Astrocyte of the spinal cord (primary cell): ENCODE measurements at places on chromosomes 7 and 10.
A peak's percentile ranks its signal among the peaks of the same experiment; 100 is the strongest.

- DNase-seq: no peak
Measured at GRCh38 chr10:110220398-110220797, 13.0 kb downstream of the MXI1 start.

DNA sequence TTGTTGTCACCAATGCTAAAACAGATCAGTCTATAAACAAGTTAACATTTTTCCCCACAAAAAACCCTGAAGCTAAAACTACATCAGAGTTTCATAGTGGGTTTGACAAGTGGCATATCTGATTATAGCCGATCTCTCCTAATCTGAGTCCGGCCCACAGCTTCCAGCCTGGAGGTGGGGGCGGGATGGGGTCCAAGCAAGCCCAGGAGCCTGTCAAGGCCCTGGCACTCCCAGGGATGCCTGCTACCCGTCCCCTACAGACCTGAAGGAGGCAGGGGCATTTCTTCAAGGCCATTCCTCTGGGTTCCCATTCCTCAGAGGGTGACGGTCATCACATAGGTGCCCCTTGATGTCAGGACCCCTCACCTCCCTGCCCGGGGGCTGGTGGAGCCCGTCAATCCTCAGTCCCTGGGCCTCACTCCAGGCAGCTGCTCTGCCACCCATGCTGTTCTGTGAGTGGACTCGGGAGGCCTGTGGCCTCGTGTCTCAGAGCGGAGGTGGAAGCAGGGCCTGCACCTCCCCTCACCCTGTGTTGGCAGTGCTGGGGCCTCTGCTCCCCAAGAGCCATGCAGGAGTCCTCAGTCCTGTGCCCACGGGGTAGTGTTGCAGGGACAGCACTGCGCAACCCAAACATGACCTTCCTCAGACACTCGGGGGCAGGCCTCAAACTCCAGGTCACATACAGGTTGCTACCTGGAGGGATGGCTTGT lies 8.8 kb downstream of the DPYSL4 start:
- DNase-seq: no peak

DNA sequence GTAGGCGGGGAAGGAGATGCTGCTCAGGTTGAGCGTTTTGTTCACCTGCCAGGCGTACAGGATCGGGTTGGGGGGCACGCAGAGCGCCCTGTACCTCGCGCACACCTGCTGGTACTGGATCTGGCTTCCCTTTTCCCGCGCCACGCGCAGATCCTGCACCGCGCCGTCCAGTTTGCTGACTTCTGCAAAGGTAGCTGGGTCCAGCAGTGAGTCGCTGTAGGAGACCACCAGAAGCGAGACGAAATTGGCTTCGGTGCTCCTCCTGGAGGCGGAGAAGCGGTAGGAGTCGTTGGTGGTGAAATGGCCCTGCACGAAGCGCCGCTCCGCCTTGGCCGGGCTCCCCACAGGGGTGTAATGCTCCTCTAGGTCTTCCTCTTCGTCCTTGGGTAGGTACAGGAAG lies 90.7 kb upstream of the RAB18 start:
- no peak for DNase-seq

DNA sequence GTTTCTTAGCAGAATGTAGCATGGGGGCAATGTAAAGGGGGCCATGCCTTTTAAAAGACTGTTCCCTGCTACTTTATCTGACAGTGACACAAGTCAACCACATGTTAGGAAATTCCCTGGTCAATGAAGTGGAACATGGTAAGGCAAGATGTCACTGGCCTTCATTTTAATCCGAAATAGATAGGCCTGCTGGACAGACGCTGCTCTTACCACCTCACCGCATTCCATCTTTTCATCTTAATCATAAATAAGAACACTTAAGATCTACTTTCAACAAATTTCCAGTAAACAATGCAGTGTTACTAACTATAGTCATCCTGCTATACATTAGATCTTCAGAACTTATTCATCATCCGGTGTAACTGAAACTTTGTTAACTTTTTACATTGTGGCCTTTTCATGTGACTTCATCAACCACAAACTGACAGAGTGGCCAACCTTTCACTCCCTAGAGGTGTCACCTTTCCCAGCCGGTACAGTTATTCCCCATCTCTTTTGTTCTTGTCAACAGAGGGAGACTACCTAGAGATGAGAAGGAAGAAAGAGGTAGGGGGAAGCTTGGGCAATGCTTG lies 15.6 kb downstream of the ASB4 start:
- peak; percentile 26 for DNase-seq

DNA sequence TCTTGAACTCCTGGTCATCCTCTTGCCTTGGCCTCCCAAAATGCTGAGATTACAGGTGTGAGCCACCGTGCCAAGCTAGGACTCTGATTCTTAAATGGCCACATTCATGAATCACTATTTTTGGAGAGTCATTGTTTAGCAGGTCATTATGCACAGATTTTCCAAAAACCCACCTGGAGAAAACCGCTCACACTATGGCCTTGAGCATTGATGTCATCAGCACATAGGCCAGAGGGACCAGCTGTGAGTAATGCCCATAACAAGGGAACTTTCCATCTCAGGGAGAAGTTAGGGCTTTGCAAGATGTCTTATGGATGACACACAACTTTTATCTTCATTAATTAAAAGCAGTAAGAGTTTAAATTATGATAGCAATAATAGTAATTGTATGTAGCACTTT lies 86.4 kb upstream of the KIF5B start:
- DNase-seq: peak; percentile 22

GRCh38 chr7:28266402-28266801 lies 85.8 kb upstream of the JAZF1 start:
- peak; percentile 3 for DNase-seq

DNA sequence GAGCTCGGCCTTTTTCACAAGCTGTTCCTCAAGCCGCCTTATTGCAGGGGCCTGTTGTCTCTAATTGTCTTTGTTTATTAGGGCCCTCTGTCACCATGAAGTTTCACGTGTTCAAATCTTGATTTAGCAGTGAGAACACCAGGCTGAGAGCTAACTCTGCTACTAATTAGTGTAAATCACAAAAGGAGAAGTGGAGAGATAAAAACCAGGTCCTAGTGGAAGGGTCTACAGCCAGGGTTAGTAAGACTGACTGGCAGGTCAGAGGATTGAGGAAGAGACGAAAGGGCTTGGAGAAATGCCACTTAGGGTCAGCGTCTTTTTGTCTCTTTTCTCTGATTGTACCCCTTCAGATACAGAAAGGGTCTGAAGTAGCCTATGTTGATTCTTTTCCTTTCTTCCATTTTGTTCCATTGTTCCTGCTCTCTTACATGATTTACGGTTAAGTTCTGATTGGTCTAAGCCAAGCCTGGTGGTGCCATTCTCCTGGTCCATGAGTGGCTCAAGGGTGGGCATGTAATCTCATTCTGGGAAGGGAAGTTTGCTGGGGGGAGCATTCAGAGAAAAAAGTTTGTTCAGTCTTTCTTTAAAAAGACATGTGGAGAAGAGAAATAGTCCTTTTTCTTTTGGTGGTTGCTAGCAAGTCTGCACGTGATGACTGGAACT lies 21.3 kb downstream of the SSMEM1 start:
- no peak for DNase-seq

- peak; percentile 47 for DNase-seq
Measured at GRCh38 chr10:88901206-88901983, 21.4 kb downstream of the STAMBPL1 start.

DNA sequence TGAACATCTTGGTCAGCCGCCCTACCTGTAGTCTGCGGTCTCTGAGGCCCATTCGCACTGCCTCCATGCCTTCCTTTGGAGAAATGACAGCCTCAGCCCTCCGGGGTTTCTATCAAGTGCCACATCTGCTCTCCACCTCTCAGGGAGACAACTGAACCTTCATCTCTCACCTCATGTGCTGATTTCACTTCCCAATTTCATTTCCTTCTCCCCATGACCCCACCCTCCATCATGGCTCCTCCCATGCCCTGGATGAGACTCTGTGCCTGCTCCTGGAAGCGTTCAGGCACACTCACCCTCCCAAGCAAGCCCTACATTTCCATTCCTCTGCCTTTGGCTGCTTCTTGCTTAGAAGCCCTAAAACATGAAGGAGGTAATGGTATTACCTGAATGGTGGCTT lies 7.8 kb upstream of the SCD start:
- no peak for DNase-seq

GRCh38 chr10:86413046-86413728 lies 46.6 kb upstream of the GRID1 start:
- peak; percentile 44 for DNase-seq

DNA sequence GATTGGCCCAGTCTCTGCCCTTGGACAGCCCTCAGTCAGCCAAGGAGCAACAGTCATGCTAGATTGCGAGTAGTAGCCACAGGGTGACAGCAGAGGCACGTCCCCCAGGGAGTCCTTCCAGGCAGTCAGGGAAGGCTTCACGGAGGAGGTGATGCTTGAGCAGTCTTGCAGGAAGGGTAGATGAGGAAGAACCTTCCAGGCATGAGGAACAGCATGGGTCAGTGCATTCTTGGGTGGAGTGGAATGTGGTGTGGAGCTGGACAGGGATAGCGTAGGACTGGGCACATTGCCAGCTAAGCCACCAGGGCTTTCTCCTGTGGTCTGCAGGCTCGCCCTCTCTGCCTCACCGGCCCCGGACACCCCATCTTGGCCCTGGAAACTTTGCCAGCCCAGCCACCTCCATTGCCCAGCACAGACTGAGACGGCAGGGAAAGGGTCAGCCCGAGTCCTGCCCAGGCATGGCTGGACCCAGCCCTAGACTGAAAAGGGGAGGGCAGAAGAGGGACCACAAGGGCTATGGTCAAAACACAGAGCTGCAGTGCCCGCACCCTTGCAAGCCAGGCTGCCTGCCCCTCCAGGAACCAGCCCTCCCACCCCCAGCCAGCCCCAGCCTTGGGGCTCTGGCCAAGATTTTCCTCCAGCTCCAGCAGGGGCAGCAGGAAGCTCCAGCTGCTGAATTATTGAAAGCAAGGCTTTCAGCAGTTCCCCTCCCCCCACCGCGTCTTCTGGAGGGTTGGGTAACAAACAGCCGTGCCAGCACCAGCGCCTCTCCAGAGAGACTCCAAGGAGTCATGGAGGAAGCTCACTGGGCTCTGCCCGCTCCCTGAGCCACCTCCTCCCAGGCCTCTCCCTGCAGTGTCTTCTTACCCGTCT lies 18.7 kb downstream of the SRRM3 start:
- DNase-seq: peak; percentile 19
